Ovary (tissue), 10 donors: ENCODE measurements at places on chromosomes 3 and 15. TPM values are rescaled to one million over a fixed set of nuclear protein-coding genes. Genes with fewer than 3 reads are reported as not detected.
A peak's percentile ranks its signal among the peaks of the same experiment; 100 is the strongest.

GRCh38 chr3:72907731-72908620 lies 20.1 kb downstream of the GXYLT2 start:
- peak; percentile 38 for DNase-seq

GRCh38 chr15:40633178-40633577 lies 39.1 kb downstream of the KNL1 start:
- DNase-seq = no peak

ILDR1 gene
- not detected for total RNA-seq

- no peak for DNase-seq
Measured at GRCh38 chr3:31544634-31545033, 11.9 kb downstream of the STT3B start.

- no peak for DNase-seq
Measured at GRCh38 chr3:10233988-10234387, 14.3 kb upstream of the TATDN2 start.

NAALADL2 gene
- total RNA-seq = 5.5 TPM

CPN2 gene
- not detected for total RNA-seq

DNA sequence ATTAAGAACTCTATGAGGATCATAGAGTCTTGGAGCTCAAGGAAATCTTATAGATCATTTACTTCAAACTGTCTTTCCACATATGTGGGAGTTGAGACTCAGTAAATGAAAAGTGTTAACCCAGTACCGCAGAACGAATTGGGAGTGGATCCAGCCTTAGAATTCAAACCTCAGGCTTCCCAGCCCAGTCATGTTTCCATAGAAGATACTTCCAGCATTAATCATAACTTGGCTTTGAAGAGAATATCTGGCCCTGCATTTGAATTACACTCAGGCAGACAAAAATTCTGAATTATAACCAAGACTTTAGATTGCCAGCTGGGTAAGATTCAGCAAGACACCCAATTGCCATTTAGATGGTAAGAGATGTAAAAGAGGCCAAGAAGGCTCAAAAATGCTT lies 972.0 kb downstream of the TUSC7 start:
- no peak for DNase-seq

ABCC5 gene
- 16.3 TPM for total RNA-seq

LRCH3 gene
- total RNA-seq = 48.2 TPM

GOLGA6L10 gene
- 0.60 TPM for total RNA-seq

HTR3E gene
- total RNA-seq = not detected

DNA sequence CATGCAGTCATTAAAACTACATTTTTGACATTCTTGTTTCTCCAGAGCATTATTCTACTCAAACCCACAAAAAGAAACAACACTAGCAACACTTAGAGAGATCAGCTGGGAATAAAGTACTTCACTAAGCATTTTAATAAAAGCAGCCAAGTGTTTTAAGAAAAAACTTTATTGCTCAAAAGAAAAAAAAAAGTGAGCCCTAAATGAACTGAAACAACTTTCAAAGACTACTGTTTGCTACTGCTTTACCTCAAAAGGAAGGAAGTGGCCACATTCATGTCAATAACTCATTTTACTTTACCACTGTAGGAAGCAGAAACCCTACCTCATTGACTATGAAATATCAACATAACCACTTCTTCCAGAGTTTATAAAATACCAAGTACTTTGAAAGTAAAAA lies 91.3 kb downstream of the UACA start:
- DNase-seq = no peak

- DNase-seq = no peak
Measured at GRCh38 chr3:107555359-107555758, 32.6 kb downstream of the BBX start.

- DNase-seq = no peak
Measured at GRCh38 chr3:17553080-17553479, 189.4 kb downstream of the TBC1D5 start.

DNA sequence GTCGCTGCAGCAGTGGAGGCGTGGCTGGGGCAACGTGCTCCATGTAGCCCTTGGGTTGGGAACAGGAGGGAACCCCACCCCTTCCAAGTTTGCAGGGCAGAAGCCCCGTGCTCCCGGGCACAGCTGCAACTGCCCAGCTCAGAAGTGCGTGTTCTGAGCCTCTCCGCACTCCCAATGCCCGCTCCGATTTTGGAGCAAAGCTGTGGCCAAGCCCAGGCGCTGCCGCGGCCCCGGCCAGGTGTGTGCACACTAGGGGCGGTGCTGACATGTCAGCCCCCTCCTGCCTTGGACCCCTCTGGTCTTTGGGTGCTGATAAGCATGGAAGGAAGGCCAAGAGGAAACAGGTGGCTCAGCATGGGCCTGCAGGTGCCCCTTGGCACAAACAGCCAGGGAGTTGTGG lies 87.6 kb upstream of the TTBK2 start:
- no peak for DNase-seq

GRCh38 chr15:73753250-73754130 lies at the start of gene INSYN1:
Gene INSYN1 (minus strand): TSS chr15:73753351. CDS start chr15:73751130, 2,221 bp downstream.
- peak; percentile 80 for DNase-seq

DNA sequence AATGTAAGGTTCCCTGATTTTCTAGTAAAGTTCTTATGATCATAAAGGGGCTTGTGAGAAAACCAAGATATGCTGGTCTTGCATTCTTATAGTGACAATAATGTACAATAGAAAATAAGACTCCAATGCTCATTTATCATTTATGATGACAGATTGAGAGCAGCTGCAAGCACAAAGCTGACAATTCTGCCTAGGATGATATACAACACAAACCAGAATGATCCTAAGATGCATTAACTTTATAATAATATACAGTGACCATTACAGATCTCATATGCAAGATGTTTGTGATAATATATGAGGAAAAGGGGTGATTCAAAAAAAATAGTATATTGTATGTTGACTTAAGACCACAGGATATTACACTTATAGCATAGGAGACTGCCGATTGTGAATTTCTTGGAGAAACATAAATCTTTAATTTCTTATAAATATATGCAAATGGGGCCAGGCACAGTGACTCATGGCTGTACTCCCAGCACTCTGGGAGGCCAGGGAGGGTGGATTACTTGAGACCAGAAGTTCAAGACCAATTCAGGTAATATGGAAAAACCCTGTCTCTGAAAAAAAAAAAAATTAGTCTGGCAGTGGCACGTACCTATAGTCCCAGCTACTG lies 387.0 kb downstream of the ZBBX start:
- DNase-seq = no peak

PARP15 gene
- total RNA-seq = 0.46 TPM

DNA sequence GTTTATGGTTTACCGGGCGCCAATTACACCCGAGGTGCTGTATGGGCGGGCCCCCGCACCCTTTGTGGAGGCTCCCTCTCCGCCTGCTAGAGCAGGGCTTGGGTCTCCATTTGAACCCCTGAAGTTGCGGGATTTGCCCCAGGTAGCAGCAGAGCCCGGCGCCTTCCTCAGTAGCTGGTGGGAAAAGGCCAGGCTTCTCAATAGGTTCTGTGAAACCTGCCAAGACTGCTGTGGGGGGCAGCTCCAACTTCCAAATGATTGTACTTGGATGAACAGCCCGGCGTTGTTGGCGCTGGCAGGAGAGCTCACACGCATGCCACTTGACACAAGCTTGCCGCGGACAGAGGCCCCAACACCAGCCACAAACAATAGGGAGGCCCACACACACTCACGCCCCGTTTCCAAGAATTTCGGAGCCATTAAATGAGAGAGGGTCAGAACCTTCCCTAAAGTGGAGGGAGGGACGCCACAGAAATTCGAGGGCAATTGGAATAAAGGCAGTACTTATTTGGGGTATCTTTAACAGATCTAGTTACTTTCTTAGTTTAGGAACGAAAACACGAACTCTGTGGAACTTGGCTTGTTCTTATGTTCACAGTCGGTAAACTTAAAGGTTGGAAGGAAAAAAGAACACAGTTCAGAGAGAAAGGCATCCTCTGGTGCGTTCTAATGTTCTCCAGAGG lies 1.4 kb downstream of the EPHB3 start:
- peak; percentile 66 for DNase-seq

PYGO1 gene
- 31.1 TPM for total RNA-seq

GRCh38 chr3:127175272-127175671 lies 17.7 kb upstream of the PRR23E start:
- peak; percentile 5 for DNase-seq

SPTSSB gene
- total RNA-seq = not detected

DNA sequence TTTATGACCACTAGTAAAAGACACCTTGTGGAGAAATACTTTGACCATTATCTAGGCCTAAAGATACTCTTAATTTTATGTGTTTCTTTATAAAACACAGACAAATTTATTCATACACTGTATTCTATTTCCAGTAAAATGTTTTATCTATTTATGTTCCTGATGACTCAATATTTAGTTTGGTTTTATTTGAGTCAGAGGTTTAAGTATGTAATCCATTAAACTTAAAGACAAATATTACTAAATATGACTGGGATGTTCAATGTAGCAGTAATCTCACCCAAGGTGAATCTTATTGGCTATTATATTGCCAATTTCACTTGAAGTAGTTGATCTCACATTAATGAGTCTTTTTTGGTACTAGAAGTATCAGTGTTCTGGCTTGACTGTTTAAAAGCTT lies 799.7 kb downstream of the CADM2 start:
- no peak for DNase-seq

DNA sequence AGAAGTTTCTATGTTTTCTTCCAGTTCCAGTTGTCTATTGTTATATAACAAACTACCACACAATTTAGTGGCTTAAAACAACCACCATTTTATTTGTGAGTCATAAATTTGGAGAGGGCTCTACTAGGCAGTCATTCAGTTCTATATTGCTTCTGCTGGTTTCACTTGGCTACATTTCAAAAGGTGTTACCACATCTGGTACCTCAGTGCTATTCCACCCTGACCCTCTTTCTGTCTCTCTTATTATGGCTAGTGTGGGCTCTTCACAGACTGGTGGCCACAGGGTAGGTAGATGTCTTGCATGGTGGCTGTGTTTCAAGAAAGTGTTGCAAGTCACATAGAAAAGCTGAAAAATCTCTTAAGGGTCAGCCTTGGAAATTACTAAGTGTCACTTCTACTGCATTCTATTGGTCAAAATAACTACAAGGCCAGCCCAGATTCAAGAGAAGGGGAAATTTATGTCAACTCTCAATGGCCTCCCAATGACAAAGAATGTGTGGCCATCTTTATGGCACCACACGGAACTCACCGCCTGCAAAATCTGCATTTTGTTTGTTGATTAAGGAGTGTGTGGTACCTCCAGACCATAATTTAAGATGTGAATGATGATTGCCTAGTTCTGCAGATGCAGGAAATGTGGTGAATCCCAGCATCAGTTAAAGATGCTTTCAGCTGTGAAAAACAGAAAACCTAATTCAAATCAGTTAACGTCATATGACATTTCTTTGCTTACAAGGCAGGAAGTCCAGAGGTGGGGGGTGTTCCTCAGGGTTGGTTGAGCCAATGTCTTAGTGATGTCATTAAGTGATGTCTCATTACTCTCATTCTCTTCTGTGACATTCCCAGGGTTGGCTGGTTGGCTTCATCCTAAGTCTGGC lies 105.8 kb upstream of the RASGRP1 start:
- no peak for DNase-seq

AHSG gene
- total RNA-seq = not detected

- no peak for DNase-seq
Measured at GRCh38 chr3:53597136-53597915, 102.9 kb downstream of the CACNA1D start.

DNA sequence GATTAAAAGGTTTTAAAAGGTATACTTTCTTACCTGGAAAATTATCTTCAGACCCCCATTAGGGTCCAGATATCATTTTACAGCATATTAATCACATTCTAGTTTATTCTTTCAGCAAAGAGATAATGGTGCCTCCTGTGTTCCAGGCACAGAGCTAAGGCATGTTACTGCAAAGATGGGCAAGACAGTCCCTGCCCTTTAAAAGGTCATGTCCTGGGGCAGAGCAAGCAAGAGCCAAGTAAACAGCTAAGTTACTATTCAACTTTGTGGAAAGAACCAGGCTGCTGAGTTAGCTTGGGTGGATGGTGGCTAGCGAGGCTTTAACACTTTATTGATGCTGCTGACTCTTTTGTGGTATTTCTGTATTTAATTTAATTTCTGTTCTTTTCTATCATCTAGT lies 75.0 kb downstream of the LRRC28 start:
- DNase-seq = no peak

MYLK gene
- 471 TPM for total RNA-seq

BUB1B gene
- 0.72 TPM for total RNA-seq

GRCh38 chr15:25345943-25346342 lies 92.9 kb downstream of the UBE3A start:
- DNase-seq = no peak

- DNase-seq = no peak
Measured at GRCh38 chr15:38961931-38962330, 397.3 kb upstream of the RASGRP1 start.

GXYLT2 gene
- 65.8 TPM for total RNA-seq

PRICKLE2 gene
- 22.2 TPM for total RNA-seq

DNA sequence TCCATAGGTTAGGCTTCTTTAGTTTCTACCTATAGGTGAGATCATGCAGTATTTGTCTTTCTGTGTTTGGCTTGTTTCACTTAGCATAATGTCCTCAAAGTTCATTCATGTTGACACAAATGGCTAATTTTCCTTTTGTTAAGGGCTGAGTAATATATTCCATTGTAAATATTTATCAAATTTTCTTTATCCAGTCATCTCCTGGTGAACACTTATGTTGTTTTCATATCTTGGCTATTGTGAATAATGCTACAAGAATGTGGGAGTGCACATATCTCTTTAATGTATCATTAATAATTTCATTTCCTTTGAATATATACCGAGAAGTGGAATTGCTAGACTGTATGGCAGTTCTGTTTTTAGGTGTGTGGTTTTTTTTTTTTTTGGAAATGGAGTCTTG lies 250.9 kb upstream of the SEMA6D start:
- DNase-seq = no peak

DNA sequence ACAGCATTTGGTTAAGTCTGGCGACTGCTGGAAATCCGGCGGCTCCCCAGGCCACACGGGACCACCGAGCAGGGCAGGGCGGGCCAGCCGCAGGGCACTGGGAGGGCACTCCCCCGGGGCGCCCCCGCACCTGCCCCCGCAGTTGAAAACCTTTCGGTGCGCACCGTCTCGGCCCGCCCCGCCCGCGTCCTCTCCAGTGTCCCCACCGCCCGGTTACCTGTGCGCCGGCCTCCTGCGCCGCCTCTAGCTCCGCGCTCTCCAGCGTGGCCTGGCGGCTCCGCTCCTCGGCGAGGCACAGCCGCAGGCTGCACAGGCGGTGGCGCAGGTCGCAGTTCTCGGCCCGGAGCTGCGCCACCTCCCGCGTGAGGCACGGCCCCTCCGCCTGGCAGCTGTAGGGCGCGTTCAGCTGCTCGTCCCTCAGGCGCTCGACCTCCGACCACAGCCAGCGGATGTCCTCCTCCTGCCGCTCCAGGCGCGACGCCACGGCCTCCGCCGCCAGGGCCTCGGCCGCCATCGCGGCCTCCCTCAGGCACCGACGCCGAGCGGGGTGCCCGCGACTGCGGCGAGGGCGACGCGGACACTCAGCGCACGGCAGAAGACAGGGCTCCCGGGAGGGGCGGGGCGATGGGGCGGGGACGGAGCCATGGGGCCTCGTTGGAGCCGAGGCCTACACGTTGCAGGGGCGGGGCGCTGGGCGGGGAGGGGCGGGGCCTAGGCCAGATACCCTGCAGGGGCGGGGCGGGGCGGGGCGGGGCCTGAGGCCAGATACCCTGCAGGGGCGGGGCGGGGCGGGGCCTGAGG lies at the start of gene TARS3:
Gene TARS3 (minus strand): TSS at position 600 of the 801 bp plus-strand sequence. CDS start 86 bp downstream, at position 514.
- peak; percentile 95 for DNase-seq
